NAMALWA (cell line): ENCODE measurements at places on chromosomes 7 and 10.

DNA sequence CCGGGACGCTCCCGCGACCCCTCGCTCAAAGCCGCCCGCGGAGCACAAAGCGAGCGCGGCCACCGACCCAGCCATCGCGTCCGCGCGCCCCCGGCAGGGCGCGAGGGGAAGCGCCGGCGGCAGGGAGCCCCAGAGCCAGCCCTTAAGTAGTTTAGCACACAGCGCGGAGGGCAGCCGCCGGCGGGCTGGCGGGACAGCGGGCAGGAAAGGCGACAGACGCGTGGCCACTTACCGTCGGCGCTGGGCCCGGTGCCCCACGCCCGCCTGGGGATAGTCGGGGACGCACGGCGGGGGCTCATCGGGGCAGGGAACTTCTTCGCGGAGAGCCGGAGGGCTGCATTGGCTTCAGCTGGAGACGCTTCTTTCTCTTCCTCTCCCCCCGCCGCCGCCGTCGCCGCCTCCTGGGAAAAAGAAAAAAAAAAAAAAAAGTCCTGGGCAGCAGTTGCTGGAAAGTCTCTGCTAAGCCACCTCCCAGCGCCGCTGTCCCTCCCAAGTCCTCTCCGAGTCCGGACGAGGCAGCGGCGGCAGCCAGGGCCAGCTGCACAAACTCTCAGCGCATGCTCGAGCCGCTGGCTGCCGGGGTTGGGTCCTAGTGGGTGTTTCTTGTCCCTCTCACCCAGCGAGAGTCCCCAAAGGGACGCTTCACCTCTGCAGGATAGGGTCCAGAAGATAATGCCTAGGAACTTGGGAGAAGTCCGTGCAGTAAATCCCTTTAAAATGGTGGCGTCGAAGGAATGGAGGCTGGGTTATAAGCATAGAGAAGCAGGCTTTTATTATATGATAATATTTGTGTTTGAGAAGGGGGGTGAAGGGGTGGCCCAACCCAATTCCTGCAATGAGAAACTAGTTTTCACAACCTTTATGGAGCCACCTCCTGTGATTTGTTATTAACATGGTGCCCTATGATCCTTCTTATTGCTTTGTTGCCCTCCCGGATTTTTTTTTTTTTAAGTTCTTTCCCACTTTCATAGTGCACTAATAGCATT, at the start of gene TSPAN12:
Gene TSPAN12 (minus strand): TSS at position 557 of the 986 bp plus-strand sequence. CDS start 1,381 bp downstream, outside the sequence.
- peak; percentile 81 for DNase-seq

GRCh38 chr10:123622381-123622780, 43.8 kb upstream of the GPR26 start:
- no peak for DNase-seq

DNA sequence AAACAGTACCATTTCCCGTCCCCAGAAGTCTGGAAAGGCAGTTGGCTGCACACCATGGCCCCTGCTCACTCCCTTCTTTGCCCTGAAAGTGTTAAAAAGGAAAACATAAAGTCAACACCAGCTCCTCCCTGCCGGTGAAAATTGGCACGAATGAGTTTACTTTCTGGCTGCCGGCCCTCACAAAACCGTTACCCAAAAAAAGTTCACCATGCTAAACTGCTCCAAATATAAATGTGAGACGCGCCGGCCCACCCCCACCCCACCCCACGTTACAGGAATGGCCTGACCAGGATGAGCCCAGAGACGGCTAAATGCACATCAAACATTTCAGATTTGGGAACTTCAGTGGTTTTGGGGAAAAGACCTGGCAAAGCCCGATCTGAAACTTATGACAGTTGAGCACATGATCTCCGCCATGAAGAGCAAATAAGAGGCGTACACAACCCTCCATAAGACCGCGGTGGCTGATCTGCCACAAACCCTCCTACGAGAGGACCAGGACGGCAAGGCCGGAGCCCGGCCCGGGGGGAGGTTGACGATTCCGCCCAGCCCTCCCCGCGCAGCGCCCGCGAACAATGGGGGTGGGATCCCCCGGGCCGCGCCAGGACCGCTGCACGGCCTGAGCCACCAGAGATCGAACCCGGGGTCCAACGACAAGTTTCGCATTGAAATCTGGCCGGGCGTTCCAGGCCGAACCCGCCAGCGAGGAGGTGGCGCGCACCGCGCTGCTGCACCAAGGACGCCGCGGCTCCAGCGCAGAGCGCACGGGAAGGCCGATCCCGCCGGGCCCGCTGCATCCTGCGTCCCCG, 952 bp downstream of the DIP2C start:
- no peak for DNase-seq

- DNase-seq: no peak
Measured at GRCh38 chr7:94687810-94688209, 31.9 kb upstream of the SGCE start.

- no peak for DNase-seq
Measured at GRCh38 chr7:32102432-32102873, 32.2 kb upstream of the PDE1C start.

GRCh38 chr7:72345208-72345727, 66.9 kb downstream of the CALN1 start:
- DNase-seq: no peak

DNA sequence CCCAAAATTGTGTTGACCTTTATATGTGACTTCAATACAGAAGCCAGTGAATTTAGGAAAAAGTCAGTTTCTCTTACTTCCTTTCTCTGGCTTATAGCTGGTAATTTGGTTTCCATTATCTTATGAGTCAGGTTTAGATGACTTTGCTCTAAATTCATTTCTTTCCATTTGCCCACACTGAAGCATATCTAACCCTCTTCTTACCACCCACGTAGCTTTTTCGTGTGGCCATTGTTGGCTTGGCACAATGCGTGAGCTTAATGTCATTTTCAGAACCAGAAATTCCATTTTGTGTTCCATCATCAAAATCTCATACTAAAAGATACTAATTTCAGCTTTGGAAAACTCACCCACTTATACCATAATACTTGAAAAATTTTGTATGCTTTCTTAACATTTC, 271.2 kb downstream of the INHBA start:
- DNase-seq: no peak

DNA sequence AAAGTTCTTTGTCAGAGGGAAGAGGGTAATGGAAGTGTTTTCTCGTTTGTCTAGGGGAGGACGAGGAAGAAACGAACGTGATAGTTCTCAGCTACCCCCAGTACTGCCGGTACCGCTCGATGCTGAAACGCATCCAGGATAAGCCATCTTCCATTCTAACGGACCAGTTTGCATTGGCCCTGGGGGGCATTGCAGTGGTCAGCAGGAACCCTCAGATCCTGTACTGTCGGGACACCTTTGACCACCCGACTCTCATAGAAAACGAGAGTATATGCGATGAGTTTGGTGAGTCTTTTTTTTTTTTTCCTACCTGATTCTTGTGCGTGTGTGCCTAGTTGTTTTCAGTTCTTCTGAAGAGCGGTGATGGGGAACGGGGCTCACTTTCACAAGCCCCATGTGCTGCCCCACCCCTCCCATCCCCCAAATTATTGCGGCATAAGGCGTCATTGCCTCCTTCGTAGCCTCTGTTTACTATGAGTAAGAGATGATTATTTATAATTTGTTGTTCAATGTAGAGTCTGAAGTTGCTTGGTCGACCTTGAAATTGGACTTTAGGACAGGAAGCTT, 98.6 kb downstream of the ARID5B start:
- peak; percentile 81 for DNase-seq

GRCh38 chr7:18151422-18151821, 123.8 kb upstream of the PRPS1L1 start:
- peak; percentile 49 for DNase-seq

DNA sequence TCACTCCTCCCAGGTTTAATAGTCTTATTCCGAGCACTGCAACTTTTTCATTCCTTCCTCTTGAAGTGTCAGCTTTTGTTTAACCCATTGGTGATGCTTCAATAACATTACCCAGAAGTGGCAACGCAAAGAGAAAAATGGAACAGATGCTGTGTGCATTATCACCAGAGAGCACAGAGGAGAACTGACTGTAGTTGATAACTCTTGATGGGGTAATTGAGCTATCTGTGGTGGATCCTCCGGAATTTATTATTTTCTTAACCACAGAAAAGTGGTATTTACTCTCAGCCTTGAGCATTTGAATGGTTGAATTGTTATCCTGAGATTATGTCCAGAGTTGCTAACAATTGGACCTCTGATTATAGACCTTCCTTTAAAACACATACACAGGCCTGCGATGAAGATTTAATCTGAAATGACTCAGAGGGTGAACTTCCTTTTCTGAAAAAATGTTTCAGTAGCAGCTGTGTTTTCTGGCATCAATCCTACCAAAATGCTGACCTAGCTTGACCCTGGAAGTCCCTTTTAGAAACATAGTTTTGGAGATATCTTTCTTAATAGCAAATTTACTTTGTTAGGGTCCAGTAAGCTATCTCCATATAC, 1584.4 kb upstream of the LRRTM3 start:
- DNase-seq: no peak

DNA sequence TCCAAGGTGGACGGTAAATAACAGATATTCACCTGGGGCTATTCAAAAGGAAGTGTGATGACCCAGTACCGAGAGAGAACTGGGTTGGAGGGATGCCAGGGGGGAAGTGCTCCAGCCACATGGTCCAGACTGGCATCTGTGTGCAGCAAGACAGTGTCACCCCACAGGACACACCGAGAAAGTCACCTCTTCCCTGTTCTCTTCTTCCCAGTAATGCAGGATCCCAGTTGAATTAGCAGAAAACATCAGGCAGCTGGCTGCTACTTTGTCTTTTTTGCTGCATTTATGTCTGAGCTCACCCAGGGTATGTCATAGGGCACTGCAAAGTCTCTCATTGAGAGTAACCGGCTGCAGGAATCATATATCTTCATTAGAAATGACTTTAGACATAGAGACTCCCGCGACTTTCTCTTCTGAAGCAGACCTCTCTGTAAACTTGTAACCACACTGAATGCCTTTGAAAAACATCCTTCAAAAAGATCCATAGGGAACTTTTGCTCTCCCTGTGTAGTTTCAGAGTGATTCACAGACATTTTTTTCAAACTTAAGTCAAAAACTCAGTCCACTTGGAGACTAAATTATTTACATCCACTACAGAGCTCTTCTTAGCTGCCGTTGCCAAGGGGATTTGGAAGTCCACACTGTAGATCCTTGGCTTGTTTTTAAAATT, 609.0 kb upstream of the DPP6 start:
- DNase-seq: no peak

- DNase-seq: no peak
Measured at GRCh38 chr7:153030976-153031375, 271.4 kb downstream of the ACTR3B start.

DNA sequence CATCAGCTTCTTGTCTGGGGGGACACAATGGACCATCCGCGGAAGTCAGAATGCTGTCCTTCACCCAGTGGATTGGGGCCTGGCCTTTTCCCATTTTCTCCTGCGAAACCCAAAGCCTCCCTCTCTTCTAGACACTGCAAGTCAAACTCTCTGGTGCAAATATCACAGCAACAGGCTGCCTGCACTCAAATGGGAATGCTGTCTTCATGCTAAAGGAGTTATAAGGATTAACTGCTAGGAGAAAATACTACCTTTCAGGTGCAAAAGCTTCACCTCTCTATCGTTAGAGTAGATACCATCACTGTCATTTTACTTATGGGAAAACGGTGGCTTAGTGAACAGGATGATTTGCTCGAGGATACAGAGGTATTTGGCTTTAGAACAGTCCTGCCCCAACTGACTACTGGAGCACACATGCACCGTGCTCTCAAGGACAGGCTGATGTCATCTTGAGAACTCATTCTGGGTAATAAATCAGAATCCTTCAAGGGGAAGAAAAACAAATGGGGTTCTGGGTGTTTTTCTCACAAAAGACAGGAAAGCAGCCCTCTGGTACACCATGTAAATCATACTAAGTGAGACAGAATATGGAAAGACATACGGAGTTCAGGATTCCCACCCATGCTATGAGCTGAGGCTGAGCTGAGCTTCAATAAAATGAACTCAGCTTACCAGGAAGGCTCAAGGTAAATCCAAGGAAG, 100.9 kb downstream of the SAMD9 start:
- DNase-seq: no peak

DNA sequence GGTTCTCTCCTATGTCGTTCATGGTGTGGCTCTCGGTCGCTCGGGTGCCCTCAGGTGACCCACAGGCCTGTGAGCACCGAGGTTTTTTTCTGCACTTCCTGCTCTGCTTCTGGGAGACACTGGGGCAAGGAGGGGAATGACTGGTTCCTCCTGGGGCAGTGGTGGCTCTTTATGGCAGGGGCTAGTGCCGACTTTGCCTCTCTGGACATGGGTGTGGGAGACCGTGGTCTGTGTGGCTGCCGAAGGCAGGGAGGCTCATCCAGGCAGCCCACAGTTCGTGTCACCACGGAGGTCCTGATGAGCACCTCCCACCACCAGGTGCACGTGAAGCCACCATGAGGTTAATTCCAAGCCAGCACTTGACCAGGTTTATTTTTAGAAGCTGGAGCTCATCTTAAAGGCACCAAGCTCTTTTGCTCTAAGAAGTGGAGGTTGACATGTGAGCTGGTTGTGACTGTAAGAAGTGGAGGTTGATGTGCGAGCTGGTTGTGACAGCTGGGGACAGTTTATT, 24.7 kb upstream of the DPYSL4 start:
- DNase-seq: peak; percentile 76

- DNase-seq: peak; percentile 18
Measured at GRCh38 chr7:77265666-77266065, 66.0 kb upstream of the FGL2 start.

DNA sequence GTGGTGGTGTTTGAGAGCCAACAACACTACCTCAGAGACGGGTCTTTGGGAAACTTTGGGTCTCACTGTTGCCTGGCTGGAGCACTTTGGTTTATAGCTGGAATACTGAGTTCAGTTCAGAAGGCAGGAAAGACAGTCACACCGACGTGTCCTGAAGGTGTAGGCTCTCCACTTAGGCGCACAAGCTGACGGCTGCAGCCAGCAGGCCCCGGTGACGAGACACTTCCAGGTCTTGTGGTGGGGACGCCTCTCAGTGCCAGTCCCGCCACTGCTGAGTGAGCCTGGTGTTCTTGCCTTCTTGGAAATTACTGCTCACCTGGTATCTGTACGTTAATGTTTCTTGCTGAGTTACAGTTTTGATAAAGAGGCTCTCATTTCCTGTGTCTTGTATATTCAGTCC, 74.0 kb downstream of the WDR37 start:
- no peak for DNase-seq

GRCh38 chr7:121832347-121832746, 40.6 kb upstream of the PTPRZ1 start:
- DNase-seq: no peak

DNA sequence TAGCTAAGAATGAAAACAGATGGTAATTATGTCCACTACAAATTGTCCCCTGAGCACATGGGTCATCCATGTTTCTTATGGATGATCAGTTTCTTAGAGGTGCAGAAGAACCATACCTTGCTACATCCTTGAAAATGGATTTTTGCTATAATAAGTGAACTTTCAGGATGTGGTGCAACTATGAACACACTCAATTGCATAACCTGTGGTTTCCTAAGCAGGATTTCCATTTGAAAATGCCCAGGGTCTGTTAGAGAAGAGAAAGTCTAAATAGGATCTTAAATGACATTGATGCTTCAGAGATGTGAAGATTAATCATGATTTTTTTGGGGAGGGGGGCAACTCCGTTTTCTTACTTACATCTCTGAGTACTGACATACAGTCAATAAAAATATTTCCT, 39.6 kb upstream of the CACNB2 start:
- DNase-seq: no peak

GRCh38 chr7:139842401-139843210, 13.5 kb downstream of the TBXAS1 start:
- no peak for DNase-seq
